ENCODE measurements at places on chromosomes 1 and 21.
A peak's percentile ranks its signal among the peaks of the same experiment; 100 is the strongest.

GRCh38 chr1:220876511-220877376 lies 2.5 kb upstream of the HLX start:
- DNase-seq, result no peak

DNA sequence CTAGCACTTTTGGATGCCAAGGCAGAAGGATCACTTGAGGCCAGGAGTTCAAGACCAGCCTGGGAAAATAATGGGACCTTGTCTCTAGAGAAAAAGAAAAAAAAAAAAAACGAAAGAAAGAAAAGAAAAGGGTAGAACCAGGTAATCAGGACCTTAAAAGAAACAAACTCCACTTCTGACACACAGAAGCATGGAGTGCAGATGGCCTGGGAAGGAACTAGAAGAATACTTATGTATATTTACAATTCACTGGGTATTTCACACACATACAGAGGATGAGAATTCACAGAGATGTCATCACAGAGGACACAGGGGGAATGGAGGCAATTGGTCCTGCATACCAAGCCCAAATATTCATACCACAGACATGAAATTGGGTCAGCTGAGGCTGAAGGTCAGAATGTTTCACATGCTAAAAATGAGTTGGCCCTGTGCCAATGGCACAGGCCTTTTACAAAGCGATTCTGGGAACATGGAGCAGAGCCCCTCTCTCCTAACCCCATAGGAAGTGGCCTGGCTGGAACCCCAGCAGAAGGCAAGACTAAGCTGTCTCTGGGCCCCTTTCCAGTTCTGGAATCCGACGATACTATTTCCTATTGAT lies 4.4 kb downstream of the B4GALT3 start:
- peak; percentile 86 for DNase-seq

- DNase-seq, result no peak
Observed at GRCh38 chr1:27403065-27403726, 10.8 kb downstream of the GPR3 start.

DNA sequence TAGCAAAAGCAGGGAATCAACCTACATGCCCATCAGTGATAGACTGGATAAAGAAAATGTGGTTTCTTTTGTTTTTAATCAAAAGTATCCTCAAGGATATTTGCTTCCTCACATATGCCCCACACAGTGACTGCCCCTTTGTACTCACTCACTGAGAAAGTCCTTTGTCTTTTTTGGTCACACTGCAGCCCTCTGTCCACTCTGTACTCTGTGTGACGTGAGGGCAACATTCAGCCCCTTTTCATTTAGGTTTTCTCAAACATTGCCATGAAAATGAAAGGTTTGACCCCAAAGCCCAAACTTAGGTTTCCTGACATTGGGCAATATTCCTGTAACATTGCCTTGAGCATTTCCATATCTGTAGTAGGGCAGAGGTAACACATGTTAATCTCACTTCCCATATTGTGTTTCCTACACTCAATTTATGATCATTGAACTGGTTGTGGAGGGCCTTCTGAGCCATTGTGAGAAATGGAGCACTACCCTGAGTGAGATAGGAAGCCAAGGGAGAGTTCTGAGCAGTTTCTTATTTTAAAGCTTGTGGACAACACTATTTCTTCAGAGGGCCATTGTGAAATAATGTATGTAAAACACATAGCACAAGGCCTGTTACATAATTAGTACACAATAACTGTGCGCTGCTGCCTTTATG lies 501.9 kb upstream of the C1orf87 start:
- no peak for DNase-seq

DNA sequence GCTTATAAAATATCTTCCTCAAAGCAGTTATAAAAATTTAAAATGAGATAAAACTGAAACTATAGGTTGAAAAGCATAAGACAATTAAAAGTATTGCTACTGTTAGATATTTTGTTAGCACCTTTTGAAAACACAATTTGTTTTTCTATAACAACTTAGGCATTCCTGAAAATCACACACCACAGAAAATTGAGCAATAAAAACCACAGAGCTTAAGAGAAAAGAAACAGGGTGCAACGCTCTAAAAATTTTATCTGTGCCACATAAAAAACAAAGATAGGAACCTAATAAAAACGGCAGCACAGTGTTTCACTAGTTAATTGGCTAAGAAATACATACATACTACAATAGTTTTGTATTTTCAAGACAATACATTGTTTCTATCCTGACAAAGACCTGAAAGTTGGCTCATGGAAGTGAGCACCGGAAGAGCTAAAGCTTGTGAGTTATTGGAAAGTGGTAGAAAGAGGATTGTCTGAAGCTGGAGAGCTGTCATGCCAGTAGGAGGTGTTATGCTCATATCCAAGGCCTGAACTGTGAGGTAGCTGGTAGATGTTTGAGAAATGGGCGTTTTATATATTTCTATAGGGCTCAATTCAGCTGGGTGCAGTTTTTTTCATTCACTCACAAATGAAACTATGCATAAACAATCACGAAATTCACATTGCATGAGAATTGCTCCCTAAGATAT lies 45.8 kb downstream of the RGS7 start:
- no peak for DNase-seq

DNA sequence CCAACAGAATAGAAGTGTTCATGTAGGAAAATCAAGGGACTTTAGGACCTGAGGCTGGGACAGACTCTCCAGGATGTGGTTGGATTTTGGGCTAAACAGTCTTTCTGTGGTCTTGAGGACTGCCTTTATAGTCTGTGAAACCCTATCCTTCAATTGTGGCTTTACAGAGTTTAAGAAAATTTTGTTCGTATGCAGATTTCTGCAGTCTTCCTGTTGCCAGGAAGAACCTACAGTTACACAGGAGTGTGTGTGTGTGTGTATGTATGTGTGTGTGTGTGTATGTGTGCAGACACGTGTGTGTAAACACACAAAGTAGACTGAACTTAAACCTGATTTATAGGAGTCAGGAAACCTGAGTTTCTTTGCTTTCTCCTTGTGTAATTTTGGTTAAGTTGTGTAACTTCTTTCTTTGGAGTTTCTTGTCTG lies 22.8 kb downstream of the NEK7 start:
- DNase-seq, result no peak

GRCh38 chr1:219927956-219928790 lies at the start of gene SLC30A10:
TSS of gene SLC30A10 (minus strand) at chr1:219928557. CDS start at chr1:219928440, 117 bp downstream.
- DNase-seq, result no peak

DNA sequence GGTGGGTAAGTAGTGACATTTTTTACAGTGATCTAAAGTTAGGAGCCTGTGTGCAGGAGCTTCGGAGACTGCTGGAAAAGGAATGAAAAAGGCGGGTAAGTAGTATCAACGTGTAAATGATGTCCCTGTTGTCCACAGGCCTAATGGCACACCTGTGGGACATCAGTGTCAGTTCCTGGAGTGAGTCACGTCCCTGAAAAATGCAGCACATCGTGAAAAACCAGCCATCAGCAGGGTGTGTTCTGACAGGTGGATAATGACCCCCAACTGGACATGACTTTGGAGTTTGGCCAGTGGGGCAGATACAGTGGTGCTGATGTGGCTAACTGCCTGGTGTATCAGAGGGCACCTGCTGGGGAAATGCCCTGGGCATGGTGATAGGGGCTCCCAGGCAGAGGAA lies 12.0 kb upstream of the PRDM15 start:
- DNase-seq, result no peak

DNA sequence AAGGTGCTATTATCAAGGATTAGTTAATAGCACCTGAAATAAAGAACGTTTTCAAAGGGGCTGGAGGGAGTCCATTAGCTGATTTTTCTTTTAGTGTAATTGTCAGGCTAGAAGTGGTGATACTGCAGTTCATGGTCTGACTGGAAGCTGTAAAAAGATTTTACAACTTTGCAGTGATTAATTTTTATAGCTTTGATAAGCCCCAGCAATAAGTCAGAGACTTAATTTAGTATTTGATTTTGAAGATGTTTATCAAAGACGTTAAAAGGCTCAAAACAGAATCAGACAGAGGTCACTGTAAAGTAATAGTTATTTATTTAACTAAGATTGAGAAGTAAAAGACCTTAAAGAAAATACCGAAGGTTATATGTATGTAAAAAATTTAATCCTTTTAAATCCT lies 165.5 kb upstream of the FMN2 start:
- no peak for DNase-seq

DNA sequence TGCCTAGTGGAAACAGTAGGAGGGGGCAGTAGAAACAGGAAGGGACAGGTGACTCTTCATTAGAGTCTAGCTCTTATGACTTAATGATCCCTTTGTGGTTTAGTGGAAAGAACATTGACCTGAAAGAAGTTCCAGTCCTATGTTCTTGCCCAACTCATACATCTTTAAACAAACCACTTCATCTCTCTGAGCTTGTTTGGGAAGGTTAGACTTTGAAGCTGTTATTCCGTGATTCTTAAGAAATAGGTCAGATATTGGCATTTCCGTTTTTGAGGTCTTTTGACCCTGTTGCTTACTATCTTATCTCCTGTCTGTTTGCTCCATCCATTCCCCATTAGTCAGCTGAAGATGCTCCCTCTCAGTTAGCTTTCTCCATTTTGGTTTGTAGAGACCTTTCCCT lies 38.5 kb downstream of the MTR start:
- DNase-seq, result no peak

Data from brain microvascular endothelial cell (primary cell).